Mammary epithelial cell (primary cell): ENCODE measurements at places on chromosomes 6 and 20.

- DNase-seq, result peak; percentile 53
Measured at GRCh38 chr20:12276011-12276673, 358.4 kb downstream of the BTBD3 start.

DNA sequence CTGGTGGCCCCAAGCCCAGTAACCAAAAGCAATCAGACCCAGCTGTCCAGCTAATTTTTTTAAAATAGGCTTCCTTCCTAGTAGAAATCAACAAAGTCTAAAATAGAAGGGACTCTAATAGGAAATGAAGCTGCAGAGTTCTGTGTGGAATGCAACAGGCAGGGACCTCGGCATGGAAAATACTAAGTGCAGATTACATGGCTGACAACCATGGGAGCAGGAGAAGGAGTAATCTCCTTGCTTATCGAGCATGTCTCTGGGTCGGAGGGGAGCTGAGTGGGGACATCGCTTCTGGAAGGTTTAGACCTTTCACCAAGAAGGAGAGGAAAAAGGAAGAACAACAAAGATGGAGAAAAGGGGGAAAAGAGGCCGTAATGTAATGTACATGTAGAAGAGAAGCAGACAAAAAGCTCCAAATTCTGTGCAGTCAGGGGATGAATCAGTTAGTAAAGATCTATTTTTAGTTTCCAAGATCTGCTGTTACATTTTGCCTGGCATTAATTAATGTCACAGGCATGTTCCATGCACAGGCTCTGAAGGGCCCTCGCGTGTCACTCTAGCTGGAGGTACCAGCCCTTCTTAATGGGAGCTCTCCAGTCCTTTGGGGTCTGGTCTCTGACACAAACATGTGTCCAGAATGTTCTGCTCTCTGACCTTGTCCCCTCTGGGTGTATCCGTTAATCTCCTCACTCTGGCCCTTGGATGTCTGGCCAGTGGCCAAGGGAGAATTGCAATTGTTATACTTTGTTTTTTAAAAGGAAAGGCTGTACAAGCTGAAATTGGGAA is 16.6 kb upstream of the ZNF831 start:
- no peak for DNase-seq

DNA sequence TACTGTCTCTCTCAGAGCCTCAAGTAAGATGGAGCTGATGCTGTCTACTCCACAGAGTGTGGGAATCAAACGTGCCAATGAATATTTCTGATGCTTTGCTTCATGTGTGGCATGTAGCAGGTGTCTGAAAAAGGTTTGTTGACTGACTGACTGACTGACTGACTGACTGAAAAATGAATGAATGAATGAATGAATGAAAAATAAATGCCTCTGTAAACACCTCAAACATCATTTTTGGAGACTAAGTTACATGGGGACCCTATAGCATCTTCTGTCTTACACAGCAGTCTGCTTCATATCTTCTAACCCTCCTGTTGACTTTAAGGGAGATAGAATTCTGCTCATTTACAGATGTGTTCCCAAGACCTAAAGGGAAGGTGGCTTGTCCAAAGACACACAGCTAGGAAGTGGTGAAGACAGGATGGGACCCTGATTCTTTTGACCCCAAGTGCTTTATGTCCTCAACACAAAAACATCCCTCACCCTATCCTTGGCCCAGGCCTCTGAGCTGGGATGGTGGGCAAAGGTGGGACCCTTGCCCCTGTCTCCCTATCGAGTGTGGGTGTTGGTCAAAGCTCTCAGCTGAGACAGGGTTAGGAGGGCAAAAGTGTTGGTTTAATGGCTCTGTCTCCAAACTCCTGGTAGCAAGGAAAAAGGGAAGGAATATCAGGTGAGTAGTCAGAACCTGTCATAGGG is 104.4 kb downstream of the TOX2 start:
- DNase-seq, result no peak

- peak; percentile 54 for DNase-seq
Measured at GRCh38 chr6:105322499-105323225, 80.2 kb downstream of the PREP start.

- no peak for DNase-seq
Measured at GRCh38 chr6:144423167-144423566, 138.0 kb downstream of the UTRN start.

- DNase-seq, result no peak
Measured at GRCh38 chr6:84408028-84408427, 180.6 kb upstream of the CEP162 start.

GRCh38 chr6:22748681-22749080 is 179.3 kb downstream of the HDGFL1 start:
- no peak for DNase-seq

DNA sequence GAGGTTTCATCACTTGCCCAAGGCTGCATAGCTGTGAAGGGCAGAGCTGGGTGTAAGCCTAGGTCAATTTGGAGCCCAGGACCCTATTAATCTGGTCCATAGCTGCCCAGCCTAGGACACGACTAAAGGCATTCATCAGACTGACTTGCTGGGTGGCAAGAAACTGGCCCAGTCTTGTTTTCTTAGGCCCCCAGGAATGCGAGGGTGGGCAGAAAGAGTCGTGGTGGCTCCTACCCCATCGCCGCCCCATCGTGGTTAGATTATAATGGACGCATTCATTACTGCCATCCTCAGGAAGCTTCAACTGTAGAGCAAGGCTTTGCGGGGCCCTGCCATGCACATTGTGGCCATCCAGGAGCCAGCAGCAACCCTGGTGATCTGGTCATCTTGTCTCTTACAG is 16.1 kb downstream of the DYNLRB1 start:
- no peak for DNase-seq

DNA sequence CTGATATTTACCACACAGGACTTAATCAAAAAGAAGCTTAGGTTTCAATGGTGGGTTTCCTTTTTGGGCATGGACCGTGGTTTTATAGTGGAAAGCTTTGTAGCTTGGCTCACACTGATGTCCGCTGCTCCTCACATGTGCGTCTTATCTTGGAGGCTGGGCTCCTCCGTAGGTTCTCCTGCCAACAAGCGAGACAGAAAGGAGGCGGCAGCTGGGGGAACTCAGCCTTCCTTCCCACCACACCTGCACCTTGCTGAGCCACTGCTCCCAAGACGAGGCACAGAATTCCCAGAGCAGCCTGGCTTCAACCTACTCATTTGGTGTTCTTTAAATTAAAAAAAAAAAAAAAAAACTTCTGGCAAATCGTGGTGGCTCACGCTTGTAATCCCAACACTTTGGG is 235.5 kb upstream of the QKI start:
- DNase-seq, result no peak

DNA sequence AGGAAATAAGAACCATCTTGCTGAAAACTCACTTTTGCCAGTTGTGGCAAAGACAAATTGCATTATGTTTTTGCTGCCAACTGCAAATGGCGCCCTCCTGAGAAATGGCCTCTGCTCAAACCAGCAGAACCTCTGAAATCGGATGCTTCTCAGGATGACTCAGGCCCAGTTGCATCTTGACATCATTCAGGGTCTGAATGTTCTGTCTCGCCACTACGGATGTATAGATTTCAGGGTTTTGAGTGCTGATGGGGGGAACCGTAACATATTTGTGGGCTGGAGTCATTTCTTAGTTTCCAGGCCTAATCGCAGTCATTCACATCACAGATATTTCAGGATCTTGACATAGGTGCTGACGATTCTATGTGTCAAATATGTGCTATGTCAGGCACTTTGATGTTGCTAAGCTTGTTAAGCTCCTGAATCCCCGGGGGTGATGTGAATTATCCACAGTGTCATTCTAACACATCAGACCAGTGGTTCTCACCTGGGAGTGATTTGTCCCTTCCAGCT is 207.1 kb downstream of the NFATC2 start:
- DNase-seq, result peak; percentile 82
